ENCODE measurements at places on chromosomes 11 and 22.

DNA sequence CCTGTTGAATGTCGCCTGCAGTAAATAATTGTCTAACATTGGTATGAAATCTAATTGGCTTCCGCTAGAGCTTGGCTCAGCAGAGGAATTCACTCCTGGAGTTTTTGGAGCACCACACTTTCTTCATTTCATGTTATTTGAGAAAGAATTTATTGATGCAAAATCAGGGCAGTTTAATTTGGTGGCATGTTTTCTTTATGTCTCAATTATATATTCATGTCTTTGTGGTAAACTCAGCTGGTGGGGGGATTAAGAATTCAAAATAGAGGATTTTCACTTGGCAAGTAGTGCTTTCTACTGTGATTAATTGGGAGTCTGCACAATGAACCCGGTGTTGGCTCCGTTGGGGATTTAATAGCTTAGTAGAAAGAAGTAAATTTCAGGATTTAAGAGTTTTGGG is 784.4 kb downstream of the NTM start:
- no peak for DNase-seq

DNA sequence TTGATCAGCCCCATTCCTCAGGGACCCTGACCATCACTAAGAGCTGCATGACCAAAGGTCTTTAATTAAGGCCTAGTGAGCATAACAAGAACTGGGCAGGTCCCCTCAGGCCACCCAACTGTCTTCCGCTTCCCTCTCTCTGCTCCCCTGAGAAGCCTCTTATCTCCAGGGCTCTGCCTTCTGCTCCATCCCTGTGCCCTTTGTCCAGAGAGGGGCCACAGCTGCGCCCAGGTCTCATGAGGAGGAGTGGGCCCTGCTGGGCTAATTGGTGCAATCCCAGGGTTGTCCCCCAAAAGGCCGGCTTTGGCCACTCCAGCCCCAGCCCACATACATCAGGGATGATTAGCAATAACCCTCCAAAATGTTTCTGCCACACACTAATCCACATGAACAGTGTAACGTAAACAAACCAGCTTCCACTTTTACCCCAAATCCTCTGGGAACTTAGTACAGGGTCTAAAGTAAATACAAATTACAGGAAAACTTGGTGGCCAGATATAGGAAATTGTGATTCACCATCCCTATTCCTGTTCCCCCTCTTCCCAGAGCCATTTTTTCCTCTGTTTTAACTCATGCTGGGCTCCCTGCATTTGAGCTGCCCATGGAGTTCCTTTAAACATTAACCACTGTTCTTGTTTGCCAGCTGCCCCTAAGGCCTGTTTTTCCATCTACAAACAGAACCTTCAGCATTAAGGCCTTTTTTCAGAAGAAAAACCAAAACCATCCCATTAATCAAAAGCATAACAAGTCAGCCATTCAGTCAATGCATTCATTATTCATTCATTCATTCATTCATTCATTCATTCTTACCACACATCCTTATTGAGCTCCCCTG is 34.6 kb upstream of the CAVIN3 start:
- DNase-seq = no peak

GRCh38 chr11:3994030-3994640 is 100.5 kb upstream of the RRM1 start:
- no peak for DNase-seq

- no peak for DNase-seq
Measured at GRCh38 chr11:60950933-60951605, 907 bp downstream of the SLC15A3 start.

GRCh38 chr22:44144046-44144569 is 36.6 kb upstream of the PARVG start:
- DNase-seq = no peak

DNA sequence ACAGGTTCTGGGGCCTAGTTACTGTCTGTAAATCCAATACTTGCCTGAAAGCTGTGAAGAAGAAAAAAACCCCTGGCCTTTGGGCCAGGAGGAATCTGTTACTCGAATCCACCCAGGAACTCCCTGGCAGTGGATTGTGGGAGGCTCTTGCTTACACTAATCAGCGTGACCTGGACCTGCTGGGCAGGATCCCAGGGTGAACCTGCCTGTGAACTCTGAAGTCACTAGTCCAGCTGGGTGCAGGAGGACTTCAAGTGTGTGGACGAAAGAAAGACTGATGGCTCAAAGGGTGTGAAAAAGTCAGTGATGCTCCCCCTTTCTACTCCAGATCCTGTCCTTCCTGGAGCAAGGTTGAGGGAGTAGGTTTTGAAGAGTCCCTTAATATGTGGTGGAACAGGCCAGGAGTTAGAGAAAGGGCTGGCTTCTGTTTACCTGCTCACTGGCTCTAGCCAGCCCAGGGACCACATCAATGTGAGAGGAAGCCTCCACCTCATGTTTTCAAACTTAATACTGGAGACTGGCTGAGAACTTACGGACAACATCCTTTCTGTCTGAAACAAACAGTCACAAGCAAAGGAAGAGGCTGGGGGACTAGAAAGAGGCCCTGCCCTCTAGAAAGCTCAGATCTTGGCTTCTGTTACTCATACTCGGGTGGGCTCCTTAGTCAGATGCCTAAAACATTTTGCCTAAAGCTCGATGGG is 13.5 kb downstream of the PIK3IP1 start:
- no peak for DNase-seq

DNA sequence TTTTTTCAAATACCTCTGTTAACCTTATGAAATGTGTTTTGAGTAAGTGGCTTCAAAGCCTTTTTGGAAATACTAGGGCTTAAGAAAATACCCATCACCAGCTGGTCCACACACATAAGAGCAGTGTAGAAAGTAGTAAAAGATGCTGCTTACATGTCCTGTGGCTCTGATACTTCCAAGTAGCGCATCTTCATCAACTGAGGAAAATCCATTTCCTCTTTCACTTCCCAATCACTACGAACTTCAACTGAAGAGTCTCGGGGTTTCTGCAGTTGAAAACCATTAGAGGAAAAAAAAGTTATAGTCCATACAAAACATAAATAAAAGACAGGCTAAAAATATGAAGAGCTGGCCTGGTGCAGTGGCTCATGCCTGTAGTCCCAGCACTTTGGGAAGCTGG is 8.5 kb downstream of the EIF3D start:
- DNase-seq = no peak

- DNase-seq = no peak
Measured at GRCh38 chr22:22380098-22381030, 128.2 kb downstream of the ZNF280B start.

Measured in cardiac fibroblast (primary cell).